Memory B cell (primary cell): ENCODE measurements at places on chromosomes 6 and 20.
A peak's percentile ranks its signal among the peaks of the same experiment; 100 is the strongest.

DNA sequence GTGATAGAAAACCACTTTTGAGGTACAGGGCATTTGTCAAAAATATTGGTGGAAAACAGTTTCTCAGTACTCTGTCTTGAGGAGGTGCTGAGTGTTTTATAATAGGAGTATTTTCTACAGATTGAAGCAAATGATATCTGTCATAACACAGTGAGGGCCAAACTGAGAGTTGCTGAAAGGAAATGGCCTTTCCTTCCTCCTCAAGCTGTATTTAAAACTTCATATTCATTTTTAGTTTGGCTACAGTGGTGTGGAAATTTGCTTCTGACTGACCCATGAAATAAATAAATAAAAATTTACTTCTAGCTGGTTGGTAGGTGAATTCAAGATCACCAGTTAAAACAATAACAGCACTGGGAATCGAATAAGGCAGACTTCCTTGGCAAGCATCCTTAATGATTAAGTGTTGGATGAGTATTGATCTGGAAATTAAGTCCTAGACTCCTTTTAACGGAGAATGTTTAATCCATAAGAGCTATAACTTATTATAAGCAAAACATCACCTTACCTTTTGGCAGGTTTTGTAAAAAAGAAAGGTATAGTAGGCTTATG is 828.6 kb upstream of the CITED2 start:
- DNase-seq, result no peak
- H3K27me3 ChIP-seq, result no peaks in the 10 kb centered on the region
- no peaks in the 10 kb centered on the region for H3K4me1 ChIP-seq
- H3K4me3 ChIP-seq, result no peak overlapping the region

DNA sequence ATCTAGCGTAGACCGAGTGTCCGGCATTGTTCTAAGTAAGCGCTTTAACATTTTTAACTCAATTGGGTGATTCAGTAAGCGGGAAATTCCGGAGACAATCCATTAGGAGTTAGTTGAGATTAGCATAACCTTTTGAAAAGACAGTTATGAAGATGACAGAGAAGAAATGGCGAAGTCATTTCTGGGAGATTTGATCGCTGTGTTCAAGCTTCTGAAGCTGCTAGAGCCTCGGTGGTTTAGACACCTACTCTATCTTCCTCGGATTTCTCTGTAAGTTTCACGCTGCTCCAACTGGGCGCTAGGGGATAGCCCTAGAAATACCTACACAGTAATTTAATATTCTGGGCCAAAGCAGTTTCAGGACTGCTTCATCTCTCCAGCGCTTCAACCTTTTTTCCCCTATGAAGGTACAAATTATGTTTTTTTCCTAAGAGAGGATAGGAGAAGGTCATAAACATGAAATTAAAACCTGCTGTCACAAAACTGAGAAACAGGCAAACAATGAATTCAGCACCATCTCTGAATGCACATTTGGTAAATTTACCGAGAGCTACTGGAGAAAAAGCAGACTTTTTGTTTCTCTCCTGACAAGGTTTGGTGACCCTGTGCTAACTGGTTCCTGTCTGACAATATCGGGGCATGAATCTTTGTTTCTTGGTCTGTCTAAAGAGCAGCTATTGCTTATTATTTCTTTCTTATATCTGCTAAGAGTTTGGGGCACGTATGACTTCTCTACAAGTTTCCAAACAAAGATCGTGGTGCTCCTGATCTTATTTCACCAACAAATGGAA is 22.4 kb downstream of the ZNF311 start:
- DNase-seq, result no peak
- peaks cover 13% of the 10 kb centered on the region for H3K27me3 ChIP-seq
- H3K4me3 ChIP-seq, result peak overlapping the region; percentile 52

DNA sequence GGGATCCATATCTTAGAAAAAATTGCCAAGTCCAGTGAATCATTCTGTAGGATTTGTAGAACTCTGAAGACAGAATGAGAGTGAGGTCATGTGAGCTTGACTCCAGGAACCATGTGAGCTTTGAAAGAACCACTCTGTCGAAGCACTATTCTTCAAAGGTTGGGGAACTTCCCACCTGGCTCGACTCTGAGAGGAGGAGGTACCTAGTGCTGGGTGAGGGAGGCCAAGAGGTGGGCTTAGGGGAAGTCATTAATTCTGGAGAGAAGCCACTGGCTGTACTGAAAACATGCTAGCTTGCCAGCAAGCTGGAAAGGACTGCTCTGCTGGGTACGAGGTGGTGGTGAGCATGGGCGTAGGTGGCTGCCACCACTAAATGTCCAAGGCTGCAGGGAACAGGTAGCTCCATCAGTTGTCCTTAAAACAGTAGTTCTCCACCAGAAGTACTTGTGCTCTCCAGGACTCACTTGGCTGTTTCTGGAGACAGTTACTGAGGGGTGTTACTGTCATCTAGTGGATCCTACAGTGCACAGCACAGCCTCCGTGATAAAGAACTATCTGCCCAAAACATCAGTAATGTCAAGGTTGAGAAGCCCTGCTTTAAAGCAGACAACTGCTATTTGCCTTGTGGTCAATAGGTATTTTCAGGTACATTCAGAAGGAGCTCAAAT is 34.7 kb upstream of the SYNJ2 start:
- no peak overlapping the region for H3K4me3 ChIP-seq
- H3K27me3 ChIP-seq, result peaks cover 5% of the 10 kb centered on the region
- H3K36me3 ChIP-seq, result peaks cover 17% of the 10 kb centered on the region
- peaks cover 2% of the 10 kb centered on the region for H3K4me1 ChIP-seq

GRCh38 chr6:83637953-83638352 is 70.9 kb downstream of the SNAP91 start:
- no peak overlapping the region for H3K27ac ChIP-seq
- H3K4me1 ChIP-seq, result no peaks in the 10 kb centered on the region
- H3K27me3 ChIP-seq, result peaks cover 4% of the 10 kb centered on the region
- no peak overlapping the region for H3K4me3 ChIP-seq
- no peak for DNase-seq

DNA sequence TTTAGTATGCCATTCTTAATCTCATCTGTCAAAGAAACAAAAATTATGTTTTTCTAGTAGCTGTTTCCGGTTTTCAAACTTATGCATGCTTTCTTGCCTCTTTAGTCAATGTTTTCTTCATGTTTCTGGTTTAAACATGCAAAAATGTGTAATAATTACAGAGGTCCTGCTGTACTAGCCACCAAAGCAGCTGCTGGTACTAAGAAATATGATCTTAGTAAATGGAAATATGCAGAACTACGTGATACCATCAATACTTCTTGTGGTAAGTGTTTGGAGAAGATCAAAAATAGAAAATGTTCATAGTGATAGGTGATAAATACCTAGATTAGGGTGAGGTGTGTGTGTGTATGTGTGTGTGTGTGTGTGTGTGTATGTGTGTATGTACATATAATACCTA is 158.4 kb downstream of the MYO6 start:
- H3K4me1 ChIP-seq, result no peaks in the 10 kb centered on the region
- peaks cover 2% of the 10 kb centered on the region for H3K27me3 ChIP-seq
- H3K27ac ChIP-seq, result no peak overlapping the region
- DNase-seq, result no peak
- no peak overlapping the region for H3K4me3 ChIP-seq

DNA sequence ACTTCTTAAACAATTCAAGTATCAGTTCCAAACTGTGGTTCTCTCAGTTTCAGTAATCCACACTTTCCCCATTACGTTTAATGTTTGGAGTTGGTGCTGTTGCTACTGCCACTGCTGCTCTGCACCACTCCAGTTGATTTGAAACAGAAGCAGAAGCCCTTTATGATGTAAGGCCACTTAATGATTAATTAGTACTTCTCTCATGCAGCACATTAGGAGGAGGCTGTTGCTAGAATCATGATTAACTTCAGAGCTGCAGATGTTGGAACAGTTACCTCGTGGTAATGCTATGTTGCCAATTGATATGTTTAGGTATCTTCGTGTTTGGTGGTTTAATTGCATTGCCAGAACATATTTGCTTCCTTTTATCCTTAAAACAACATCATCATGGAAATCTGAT is 986.2 kb upstream of the CITED2 start:
- no peak overlapping the region for H3K4me3 ChIP-seq
- no peak overlapping the region for H3K27ac ChIP-seq
- no peaks in the 10 kb centered on the region for H3K27me3 ChIP-seq
- H3K4me1 ChIP-seq, result no peaks in the 10 kb centered on the region
- no peaks in the 10 kb centered on the region for H3K36me3 ChIP-seq
- no peak for DNase-seq

DNA sequence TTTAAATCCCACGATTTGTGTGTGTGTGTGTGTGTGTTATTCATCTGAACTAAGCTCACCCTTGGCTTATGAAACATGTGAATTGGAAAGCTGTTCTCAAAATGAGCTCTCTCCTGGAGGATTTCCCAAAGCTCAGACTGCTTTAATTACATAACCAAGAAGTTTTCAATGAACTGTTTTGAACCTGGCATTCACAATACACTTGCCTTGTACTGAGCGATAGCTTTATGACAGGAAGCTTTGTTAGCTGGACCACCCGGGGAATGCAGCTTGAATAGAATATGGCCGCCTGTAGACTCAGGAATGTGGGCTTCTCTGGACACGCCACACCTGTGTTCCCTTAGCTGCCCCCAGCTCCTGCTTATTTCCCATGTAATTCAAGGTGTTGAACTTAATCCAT is 71.4 kb upstream of the PREP start:
- H3K4me1 ChIP-seq, result no peaks in the 10 kb centered on the region
- no peak overlapping the region for H3K27ac ChIP-seq
- no peak for DNase-seq
- H3K4me3 ChIP-seq, result no peak overlapping the region

DNA sequence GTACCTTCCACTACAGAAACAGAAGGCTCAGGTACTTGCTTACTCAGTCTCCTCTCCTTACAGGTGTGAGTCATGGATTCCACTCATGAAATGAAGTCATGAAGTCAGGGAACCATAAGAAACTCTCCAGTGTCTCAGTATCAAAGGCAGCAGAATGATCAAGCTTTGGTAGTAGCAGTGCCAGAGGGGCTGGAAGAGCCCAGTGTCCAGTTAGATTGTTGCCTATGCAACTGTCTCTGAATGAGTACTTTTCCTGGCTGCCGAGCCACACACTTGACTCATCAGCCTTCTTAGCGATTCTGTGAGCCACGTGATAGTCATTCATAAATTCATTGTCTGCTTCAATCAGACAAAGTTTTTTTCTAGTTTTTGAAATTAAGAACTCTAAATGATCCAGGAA is 52.2 kb upstream of the DTNBP1 start:
- DNase-seq, result no peak
- peaks cover 13% of the 10 kb centered on the region for H3K27me3 ChIP-seq
- H3K36me3 ChIP-seq, result peaks cover 9% of the 10 kb centered on the region

GRCh38 chr6:125165256-125165655 is 11.7 kb downstream of the TPD52L1 start:
- no peak overlapping the region for H3K27ac ChIP-seq
- no peaks in the 10 kb centered on the region for H3K4me1 ChIP-seq
- no peak overlapping the region for H3K4me3 ChIP-seq
- H3K27me3 ChIP-seq, result peaks cover 8% of the 10 kb centered on the region
- no peak for DNase-seq
- H3K36me3 ChIP-seq, result no peaks in the 10 kb centered on the region

DNA sequence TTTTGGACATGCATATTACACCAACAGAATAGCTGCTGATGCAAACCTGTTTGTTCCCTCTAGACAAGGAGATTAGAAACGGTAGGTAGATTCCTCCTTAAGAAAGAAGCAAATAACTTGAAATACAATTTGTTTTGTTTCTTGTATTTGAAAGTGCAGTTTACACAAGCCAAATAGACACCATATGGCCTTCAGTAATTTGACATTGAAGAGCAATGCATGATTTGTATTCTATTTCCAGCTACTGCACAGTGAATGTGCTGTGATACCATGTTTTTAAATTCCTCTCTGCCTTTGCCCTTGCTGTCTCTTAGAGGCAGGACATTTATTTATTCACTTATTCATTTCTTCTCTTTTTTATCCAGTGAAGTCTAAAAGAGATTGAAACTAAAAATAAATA is 31.9 kb upstream of the ANKEF1 start:
- H3K27ac ChIP-seq, result no peak overlapping the region
- H3K4me1 ChIP-seq, result peaks cover 3% of the 10 kb centered on the region
- peaks cover 5% of the 10 kb centered on the region for H3K27me3 ChIP-seq
- H3K36me3 ChIP-seq, result no peaks in the 10 kb centered on the region

- H3K36me3 ChIP-seq, result no peaks in the 10 kb centered on the region
- H3K27ac ChIP-seq, result no peak overlapping the region
- H3K4me1 ChIP-seq, result no peaks in the 10 kb centered on the region
- no peak for DNase-seq
- H3K4me3 ChIP-seq, result no peak overlapping the region
- H3K27me3 ChIP-seq, result peaks cover 2% of the 10 kb centered on the region
Observed at GRCh38 chr6:80603679-80604078, 497.2 kb downstream of the BCKDHB start.

- no peaks in the 10 kb centered on the region for H3K4me1 ChIP-seq
- no peak overlapping the region for H3K27ac ChIP-seq
- no peaks in the 10 kb centered on the region for H3K36me3 ChIP-seq
- H3K4me3 ChIP-seq, result no peak overlapping the region
- no peak for DNase-seq
- H3K27me3 ChIP-seq, result peaks cover 2% of the 10 kb centered on the region
Observed at GRCh38 chr6:168469926-168470325, 28.9 kb downstream of the SMOC2 start.

- H3K27me3 ChIP-seq, result peaks cover 18% of the 10 kb centered on the region
- H3K4me1 ChIP-seq, result no peaks in the 10 kb centered on the region
- H3K27ac ChIP-seq, result no peak overlapping the region
- DNase-seq, result no peak
- no peak overlapping the region for H3K4me3 ChIP-seq
Observed at GRCh38 chr6:167398214-167399050, 73.5 kb downstream of the TTLL2 start.

DNA sequence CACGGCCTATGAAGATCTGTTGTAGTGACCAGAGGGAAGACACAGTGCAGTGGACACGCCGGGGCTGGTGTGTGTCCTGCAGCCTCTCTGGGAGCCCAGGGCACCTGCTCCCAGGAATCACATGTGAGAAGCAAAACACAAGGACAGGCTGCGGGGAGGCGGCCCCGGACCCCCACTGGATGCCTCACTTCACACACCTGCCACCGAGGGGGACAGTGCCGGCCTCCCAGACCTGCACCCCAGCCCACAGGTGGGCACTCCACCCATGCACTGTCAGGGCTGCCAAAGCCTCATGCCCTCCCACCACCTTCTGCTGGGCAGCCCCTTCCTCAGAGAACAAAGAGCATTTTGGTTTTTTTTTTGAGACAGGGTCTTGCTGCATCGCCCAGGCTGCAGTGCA is 27.4 kb downstream of the FRMD1 start:
- no peaks in the 10 kb centered on the region for H3K36me3 ChIP-seq
- H3K27me3 ChIP-seq, result no peaks in the 10 kb centered on the region
- no peaks in the 10 kb centered on the region for H3K4me1 ChIP-seq

- H3K4me3 ChIP-seq, result no peak overlapping the region
- no peaks in the 10 kb centered on the region for H3K36me3 ChIP-seq
- H3K27me3 ChIP-seq, result peaks cover 3% of the 10 kb centered on the region
- no peak for DNase-seq
Observed at GRCh38 chr20:373171-373890, 7.2 kb upstream of the TRIB3 start.

DNA sequence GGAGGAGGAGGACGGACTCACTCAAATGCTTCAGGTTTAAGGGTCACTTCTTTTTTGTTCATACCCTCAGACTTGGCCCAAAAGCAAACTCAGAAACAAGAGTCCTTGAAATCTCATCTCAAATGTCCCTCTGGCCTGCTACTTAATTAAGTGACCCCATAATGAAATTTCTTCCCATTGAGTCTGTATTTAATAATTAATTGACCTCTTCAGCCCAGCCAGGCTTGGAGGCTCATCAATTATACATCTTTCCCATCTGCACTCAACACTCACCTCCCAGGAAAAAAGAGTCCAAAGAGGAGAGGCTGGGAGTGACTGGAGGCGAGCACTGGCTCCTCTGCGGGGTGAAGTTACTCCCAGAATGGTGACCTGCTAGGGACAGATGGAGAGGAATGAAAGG is 90.5 kb upstream of the EYA2 start:
- H3K36me3 ChIP-seq, result no peaks in the 10 kb centered on the region
- no peak overlapping the region for H3K4me3 ChIP-seq
- peaks cover 24% of the 10 kb centered on the region for H3K27me3 ChIP-seq
- H3K27ac ChIP-seq, result no peak overlapping the region
